Right hindlimb (tissue), 1 donor: ENCODE measurements at places on chromosomes 7 and 10.

DNA sequence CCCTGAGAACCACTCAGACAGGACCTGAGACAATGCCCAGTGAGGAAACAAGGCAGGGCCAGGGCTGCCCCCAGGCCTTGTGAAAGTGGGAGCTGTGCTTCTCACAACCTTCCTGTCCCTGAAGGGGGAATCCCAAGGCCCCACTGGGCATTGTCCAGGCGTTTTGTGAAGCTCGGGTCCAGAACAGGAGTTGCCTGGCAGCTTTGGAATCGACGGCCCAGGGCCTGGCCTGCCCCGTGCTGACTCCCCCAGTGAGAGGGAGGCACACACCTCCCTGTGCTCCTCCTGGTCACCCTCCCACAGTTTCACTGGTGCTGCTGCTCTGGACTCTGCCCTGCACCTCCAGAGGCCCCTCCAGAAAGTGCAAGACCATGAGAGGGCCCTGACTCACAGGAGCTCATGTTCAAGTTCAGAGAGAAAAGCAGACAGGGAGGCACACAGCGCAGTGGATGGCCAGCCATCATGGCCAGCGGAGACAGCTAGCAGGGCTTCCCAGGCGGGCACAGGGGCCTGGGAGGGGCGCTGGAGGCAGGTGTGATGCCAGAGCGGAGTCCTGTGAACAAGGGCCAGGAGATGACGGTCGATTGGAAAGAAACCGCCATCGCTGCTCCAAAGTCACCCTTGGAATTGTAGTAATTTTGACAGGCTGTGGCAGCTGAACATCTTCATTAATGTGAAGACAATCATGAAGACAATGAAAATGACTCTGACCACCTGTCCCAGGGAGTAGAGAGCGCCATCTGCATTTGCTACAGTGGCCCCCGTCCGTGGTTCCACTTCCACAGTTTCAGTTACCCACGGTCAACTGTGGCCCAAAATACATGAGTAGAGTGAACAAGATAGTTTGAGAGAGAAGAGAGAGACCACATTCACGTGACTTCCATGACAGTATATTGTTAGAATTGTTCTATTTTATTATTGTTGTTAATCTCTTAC is 103.7 kb downstream of the MKI67 start:
- no peak for DNase-seq

GRCh38 chr7:117171106-117171505 is 151.8 kb downstream of the WNT2 start:
- no peak for DNase-seq

GRCh38 chr10:3784510-3785250 is at the start of gene KLF6:
Gene KLF6 (minus strand): TSS chr10:3785209. CDS start chr10:3785014, 195 bp downstream.
- DNase-seq, result no peak

GRCh38 chr7:69674701-69675182 is 76.5 kb downstream of the AUTS2 start:
- no peak for DNase-seq

- DNase-seq, result peak; percentile 51
These were observed 10.4 kb upstream of the FGFR2 start for GRCh38 chr10:121608469-121609190.

GRCh38 chr10:52895059-52895458 is 122.5 kb upstream of the MBL2 start:
- DNase-seq, result no peak

DNA sequence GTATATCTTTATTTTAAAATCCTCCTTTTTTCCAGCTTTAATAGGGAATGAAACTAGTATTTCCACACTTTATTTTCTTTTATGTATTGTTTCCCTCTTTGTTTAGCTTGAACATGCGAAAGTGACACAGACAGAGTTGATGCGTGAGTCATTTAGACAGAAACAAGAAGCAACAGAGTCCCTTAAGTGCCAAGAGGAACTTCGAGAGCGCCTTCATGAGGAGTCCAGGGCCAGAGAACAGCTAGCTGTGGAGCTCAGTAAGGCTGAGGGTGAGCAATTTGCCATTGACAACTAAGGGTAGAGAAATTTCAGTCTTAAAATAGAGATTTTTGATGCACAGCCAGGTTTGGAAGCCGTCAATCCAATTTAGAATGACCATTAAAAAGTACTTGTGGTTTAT is 73.1 kb downstream of the CYP51A1 start:
- DNase-seq, result no peak

DNA sequence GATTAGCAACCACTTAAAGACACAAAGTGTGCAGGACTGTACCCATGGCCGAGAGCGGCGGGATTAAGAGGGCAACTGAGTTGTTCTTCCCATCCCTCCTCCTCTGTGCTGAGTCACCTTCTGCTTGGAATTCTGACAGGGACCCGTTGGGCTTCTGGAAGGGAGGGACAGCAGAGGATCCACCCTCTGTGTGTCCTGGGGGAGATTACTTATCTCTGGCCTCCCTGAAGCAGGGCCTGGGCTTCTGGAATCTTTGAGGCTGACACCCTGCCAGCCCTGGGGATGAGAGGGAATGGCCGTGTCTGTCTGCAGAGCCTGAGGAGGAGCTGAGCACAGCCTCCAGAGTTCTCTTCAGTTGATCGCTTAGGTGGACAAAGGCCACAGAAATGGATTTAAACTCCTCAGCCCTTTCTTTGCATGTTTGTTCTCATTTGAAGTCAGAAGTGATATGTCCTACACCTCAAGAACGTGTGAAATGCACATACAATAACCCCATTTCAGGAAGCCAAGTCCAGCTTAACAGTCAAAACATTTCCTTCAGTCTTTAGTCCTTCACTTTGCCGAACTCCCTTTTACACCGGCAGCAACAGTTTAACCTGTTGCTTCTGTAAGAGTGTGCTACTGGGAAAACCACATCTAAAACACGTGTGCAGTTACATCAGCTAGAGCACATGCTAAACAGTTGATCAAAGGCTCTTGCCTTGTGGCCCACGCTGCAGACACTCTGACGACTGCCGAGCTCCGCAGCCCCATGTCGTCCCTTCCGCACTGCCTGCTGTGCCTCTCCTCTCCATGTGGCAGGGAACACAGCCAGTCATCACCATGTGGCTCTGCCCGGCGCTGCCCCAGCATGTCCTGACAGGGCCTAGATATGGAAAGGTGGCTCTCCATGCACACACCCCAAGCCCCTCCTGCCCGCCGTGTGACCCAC is 55.7 kb downstream of the IKZF1 start:
- no peak for DNase-seq

GRCh38 chr7:138328215-138328614 is 131.8 kb upstream of the TRIM24 start:
- no peak for DNase-seq

DNA sequence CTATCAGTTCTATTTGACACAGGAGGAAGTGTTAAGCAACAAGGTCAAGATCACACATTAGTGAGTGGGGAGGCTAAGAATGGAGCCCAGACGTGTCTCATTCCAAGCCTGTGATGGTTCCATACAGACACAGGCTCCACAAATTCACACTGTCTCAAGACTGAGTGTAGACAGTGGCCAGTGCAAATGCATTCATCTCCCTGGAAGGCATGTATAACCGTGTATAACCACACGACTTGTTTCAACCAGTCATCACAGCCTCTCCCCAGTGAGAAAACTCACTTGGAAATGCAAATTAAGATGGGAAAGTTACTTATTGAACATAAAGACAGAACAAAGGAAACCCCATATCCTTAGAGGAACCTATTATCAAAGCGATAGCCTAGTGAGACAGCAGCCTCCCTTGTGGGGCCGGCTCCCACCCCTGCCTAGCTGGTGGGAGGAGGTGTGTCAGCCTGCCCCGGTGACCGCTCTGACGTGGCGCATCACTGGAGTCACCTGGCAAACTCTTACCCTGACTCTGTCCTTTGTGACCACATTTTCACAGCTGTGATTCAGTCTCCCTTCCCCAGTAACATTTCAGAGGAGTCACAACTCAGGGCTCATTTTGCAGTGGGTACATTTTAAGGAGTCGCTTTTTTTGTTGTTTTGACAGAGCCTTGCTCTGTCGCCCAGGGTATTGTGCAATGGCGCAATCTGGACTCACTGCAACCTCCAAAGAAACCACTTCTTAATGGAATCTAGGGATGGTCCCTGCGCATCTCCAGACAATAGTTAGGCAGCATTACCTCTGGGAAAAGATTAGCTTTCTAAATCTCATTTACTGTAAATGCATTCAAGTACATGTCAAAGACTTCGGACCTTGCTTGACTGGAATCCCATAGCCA is 126.6 kb upstream of the PARD3 start:
- DNase-seq, result no peak

- peak; percentile 81 for DNase-seq
These were observed 76.3 kb downstream of the COL13A1 start for GRCh38 chr10:69878038-69878437.

DNA sequence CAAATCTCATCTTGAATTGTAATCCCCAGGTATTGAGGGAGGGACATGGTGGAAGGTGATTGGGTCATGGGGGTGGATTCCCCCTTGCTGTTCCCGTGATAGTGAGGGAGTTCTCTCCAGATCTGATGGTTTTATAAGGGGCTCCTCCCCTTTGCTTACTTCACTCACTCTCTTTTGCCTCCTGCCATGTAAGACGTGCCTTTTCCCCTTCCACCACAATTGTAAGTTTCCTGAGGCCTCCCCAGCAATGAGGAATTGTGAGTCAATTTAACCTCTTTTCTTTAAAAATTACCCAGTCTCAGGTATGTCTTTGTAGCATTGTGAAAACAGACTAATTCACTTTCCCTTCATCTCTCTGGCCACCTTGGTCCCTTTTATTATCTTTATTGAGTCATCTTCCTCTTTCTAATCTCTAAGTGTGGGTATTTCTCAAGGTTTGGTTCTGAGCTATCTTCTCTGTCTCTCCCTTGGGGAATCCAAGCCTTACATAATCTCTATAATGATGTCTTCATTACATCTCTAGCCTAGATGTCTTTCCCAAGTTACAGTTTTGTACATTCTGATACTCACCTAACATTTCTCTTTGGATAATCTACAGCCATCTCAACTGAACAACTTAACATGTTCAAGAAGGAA is 99.1 kb upstream of the JCAD start:
- DNase-seq, result no peak

DNA sequence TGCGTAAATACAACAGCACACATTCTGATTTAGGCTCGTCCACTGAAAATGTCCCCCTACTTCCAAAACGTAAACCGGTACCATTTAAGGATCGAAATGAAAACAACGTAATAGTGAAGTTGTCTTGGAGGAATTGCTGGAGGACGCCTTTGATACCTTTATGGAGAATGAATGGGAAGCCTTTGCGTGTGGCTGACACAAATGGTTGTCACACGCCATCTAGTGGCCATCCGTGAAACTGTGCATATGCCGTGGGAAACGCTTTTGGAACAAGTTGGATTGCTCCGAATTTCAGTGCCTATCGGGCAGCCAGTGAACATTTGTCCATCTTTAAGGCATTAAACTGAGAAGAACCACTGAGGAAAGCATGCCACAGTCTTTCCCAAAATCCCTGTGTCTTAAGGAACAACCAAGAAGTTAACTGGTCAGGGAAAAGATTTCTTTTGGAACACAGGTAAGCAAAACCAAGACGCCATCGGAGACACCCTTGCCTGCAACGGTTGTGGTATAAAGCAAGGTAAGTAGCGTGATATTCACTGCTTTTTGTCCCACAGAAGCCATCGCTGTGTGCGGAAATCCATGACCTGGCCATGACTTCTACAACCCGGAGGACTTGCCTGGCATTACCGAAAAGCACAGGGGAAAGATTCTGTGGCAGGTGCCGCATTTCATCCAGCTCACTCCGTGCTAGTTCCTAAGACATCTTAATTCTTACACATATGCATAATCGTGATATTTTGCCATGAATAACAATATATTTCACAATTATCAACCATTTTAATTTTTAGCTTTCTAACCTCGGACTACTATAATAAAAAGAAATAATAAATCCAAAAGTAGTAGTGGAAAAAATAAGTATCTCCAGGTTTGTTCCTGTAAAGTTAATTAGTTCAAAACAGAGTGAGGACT is 100.6 kb downstream of the FAM204A start:
- peak; percentile 85 for DNase-seq

- peak; percentile 40 for DNase-seq
These were observed 114.9 kb downstream of the IPMK start for GRCh38 chr10:58152673-58153263.

- DNase-seq, result no peak
These were observed 434.8 kb upstream of the FOXK1 start for GRCh38 chr7:4247106-4247876.

DNA sequence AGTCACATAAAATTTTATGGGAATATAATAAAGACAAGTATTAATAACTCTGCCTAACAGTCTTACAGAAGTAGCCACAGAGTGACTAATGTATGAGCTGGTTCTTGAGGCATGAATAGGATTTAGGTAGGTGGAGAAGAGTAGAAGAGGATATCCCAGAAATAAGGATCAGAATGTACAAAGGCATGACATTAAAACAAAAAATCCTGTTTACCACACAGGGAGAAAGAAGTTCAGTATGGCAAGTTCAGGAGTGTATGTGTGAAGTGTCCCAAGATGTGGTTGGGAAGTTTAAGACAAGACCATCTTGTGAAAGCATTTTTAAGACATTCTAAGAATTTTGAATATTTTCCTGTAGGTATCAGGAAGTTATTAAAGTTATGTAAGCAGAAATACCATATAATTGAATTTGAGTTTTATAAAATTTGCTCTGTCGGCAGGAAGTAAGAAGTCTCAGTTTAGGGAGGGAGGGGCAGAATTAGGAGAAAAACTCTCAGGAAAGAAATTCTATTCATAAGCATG is 64.7 kb upstream of the CAV2 start:
- DNase-seq, result no peak

- peak; percentile 24 for DNase-seq
These were observed 76.5 kb downstream of the TNS3 start for GRCh38 chr7:47505312-47506007.

GRCh38 chr10:94432443-94432842 is 30.1 kb downstream of the TBC1D12 start:
- no peak for DNase-seq

GRCh38 chr7:3146571-3147226 is 103.0 kb upstream of the CARD11 start:
- DNase-seq, result no peak

- DNase-seq, result no peak
These were observed 3.9 kb downstream of the DCLRE1A start for GRCh38 chr10:113849946-113850345.

DNA sequence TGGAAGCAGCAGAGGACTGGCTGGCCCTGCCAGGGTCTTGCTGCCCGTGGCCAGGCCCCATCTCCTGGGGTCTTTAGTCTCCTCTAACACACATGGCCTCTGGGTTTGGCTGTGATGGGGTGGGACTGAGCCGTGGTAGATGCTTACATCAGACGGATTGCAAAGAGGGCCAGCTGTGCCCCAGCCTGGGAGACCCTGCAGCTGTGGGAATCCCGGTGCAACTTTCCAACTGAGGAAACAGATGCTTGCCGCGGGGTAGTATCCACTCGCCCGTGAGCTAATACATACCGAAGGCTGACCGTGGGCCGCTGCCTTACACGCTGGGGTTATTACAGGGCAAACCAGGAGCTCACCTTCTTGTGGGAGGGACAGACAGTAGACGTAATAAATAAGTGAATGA is 24.1 kb upstream of the SH2B2 start:
- peak; percentile 34 for DNase-seq

- DNase-seq, result no peak
These were observed 42.9 kb downstream of the C10orf120 start for GRCh38 chr10:122656741-122657140.

DNA sequence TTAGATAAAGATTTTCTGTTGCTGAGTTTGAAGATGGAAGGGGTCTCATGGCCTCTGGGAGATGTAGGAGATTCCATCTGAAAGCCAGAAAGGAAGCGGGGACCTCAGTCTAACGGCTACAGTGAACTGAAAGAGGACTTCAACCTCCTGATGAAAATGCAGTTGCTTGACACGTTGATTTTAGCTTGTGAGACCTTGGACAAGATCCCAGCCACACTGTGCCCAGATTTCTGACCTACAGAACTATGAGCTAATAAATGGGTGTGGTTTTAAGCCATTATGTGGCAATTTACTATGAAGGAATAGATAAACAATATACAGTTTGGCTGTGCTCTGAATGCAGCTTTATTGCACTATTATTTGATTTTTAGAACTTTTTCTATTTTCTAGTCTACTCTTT is 342.3 kb upstream of the SEMA3D start:
- no peak for DNase-seq
